ENCODE measurements at places on chromosomes 11 and 22. TPM values are rescaled to one million over a fixed set of nuclear protein-coding genes. Genes with fewer than 3 reads are reported as not detected.

DNA sequence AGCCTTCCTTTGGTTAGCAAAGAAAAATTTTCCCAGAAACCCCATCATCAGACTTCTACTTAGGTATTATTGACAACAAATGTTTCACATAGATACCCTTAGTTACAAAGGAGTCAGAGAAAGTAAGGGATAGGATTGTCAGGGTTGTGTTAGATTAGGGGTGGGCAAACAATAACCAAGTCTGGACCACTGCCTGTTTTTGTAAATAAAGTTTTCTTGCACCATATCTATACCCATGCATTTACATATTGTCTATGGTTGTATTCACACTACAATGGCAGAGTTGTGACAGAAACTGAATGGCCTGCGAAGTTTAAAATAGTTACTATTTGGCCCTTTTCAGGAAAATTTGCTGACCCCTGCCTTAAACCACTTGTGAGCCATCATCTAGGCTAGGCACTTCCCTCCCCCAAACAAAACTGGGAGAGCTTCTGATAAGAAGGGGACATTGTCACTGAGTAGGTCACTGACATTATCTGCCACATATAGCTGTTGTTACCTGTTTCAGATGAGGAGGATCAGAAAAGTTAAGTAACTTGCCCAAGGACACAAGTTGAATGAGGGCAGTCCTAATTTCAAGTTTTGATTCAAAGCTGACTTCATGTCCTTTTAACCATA is 40.7 kb upstream of the TMEM135 start:
- DNase-seq: no peak

DNA sequence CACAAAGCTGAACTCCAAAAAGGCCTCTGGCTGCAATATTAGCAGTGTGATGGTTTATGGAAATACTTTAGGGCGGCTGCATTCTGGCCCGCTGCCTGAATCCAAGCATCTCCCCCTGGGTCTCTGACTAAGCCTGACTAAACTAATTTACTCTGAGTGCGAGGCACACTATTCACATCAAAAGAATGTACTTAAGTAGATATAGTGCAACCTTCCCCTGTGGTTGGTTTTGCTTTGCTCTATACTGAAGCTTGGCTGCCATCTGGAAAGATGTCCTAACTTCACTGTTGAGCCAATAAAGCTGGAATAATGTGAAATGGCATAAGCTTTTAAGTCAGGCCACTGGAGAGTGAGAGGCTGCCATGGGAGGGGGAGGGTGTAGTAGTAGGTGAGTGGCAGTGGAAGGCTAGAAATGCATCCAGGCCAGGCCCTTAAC is 321.6 kb downstream of the AASDHPPT start:
- DNase-seq: no peak

The ASPHD2 gene
- total RNA-seq: 14.6 TPM

The GLYAT gene
- total RNA-seq: not detected

- no peak for DNase-seq
These were observed 138.1 kb downstream of the SBF2 start for GRCh38 chr11:10155793-10156490.

DNA sequence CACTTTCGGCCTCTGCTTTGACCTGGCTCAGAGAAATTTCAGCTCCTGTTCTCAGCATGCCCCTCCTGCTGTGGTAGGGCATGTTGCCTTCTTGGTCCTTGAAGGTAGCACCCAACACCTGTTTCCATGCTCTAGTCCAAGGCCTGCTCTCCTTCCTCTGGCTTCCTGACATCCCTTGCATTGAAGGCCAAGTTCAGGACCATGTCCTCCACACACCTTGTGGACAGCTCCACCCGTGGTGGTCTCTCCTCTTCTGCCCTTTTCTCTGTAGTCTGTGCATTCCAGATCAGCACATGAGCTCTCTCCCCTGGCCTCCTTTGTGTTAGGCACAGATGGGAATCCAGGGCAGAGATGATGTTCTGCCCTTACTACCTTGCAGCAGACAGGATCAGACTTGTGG is 225.3 kb downstream of the ADAMTS15 start:
- no peak for DNase-seq

The CASP5 gene
- not detected for total RNA-seq

DNA sequence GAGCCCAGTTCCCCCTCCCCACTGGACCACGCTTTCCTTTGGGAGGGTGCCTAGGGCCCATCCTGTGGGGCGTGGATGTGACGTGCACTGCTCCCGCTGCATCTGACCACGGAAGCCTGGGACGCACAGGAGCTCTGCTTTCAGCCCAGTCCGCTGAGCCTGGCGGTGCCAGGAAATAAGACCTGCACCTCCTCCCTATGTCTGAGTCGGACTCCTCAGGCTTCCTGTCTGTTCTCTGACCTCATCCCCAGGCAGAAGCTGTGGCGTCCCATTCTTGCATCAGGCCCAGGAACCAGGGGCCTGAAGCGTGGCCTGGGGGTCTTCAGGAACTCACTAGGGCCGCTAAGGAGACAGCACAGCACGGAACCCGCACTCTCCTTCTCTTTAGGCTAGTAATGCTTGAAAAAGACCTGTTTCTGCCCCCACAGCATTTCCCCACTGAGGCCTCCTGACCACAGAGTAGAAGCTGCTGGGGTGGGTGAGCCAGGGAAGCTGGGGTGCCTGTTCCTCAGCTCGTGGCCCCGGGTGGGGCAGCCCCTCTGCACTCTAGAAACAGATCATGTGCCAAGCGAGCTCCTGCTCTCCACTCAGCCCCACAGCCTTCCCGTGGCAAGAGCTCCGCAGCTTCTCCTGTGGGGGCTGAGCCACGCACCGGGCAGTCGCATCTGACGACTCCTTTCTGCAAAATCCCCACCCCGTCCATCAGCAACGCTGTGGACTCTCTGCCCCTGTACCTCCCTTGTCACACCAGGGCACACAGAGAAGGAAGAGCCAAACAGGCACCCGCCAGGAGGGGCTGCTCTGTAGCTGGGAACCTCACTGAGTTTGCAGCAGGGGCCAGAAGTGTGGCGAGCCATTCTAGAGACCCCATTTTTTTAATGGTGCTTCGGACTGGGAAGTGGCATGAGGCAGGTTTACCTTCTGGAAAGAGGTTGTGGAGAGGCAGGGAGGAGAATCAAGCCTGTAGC is 22.6 kb downstream of the MOV10L1 start:
- peak; percentile 49 for DNase-seq

The PHLDA2 gene
- 12.3 TPM for total RNA-seq

The LGR4 gene
- 0.30 TPM for total RNA-seq

DNA sequence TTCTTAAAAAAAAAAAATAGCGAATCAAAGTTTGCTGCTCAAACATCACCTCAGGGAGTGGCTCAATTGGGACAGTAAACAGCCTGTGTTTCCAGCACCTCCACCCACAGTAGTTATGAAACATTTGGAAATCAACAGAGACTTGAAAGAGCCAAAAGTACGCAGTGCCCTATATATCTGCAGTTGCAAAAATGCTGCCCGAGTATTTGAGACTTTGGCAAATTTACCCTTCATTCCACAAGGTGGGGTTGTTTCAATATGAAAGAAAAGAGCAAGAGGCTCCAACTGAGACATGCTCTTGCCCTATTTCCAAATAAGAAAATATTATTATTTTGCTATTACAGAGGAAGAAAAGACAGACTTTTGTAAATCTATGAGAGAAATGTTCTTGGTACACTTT is 851.1 kb upstream of the RAG2 start:
- no peak for DNase-seq

- DNase-seq: no peak
These were observed 199.9 kb downstream of the MAML2 start for GRCh38 chr11:96143041-96143521.

- DNase-seq: no peak
These were observed 5.7 kb downstream of the NNMT start for GRCh38 chr11:114301927-114302326.

DNA sequence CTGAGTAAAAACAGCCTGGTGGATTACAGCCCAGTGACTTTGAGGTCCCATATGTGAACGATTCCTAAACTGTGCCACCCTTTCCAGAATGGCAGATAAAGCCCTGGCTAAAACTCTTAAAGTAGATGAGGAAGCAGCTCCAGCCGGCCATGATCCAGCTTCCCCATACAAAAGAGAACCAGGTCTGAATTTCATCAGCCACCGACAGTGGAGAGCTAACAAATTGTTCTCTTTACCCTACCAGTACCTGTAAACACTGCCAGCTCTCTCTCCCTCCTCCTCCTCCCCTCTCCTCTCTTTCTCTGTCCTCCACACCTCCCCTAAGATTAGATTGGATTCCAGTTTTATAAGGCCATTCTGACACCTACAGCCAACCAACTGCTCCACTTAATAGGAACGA is 176.9 kb downstream of the DSCAML1 start:
- no peak for DNase-seq

The FGF3 gene
- total RNA-seq: not detected

The FXYD6 gene
- 0.25 TPM for total RNA-seq

DNA sequence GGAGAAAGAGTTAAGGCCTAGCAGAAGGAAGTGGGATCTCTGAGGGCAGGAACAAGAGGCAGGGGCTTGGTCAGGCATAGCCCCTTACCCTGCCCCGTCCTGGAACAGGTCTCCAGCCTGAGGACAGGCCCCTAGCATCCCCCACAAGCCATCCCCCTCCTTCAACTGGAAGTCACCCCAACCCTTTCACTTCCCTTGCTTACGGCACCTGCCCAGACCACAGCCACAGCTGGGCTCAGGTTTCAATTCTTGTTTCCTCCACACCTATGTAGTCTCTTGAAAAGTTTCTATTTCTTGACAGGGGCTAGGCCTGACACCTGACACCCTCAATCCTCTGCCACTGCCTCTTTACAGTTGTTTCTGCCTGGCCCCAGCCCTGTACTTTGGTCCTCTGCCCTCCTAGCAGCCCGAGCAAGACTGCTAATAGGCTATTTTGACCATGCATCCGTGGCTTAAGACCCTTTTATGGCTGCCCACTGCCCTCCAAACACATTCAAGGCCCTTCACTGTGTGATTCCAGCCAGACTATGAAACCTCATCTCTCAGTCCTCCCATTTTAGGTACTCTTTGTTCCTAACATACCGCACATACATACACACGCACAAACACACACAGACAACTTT is 10.9 kb upstream of the FCHSD2 start:
- DNase-seq: peak; percentile 52

- DNase-seq: no peak
These were observed 47.7 kb downstream of the DKK3 start for GRCh38 chr11:11960687-11961086.

The MS4A14 gene
- not detected for total RNA-seq

The CALCB gene
- 11.2 TPM for total RNA-seq

- no peak for DNase-seq
These were observed 13.6 kb downstream of the POLR2F start for GRCh38 chr22:37967147-37967546.

The GRAP2 gene
- total RNA-seq: 59.4 TPM

DNA sequence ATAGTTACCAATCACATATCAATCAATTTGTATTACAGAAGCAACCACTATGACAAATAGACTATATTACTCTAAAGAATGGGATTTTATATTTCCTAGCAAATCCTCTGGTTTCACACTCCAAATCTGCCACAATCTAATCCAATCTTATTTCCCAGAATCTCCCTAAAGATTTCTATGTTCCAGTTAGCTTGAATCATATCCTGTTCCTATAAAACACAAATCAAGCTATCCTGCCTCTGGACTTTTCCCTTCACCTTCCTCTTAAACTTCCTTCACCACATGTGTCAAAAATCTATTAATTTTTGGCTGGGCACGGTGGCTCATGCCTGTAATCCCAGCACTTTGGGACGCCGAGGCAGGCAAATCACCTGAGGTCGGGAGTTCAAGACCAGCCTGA is 50.0 kb downstream of the PIK3C2A start:
- no peak for DNase-seq

GRCh38 chr22:39674536-39674935 is 104.0 kb downstream of the CACNA1I start:
- no peak for DNase-seq

The CELSR1 gene
- 1.3 TPM for total RNA-seq

The KCNK4 gene
- 0.35 TPM for total RNA-seq

GRCh38 chr22:35367331-35367886 is 13.5 kb upstream of the HMOX1 start:
- DNase-seq: no peak

DNA sequence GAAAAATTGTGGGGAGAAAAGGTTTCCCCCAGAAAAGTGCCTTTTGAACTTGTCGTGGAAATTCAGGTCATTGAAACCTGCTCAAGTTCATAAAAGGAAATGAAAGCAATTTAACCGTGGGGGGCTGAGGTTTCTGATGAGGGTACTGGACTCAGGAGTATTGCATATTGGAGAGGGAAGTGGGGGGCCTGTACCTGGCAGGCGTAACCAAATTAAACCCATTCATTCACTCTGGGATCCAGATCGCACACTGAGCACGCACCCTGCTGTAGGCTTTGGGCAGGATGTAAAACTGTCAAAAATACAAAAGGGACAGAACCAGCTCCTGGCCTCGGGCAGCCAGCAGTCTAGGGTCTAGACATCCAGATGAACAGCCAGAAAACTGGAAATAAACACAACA is 1517.4 kb downstream of the BRD1 start:
- DNase-seq: no peak

The DNAJB7 gene
- not detected for total RNA-seq

GRCh38 chr22:22684580-22685561 is 40.5 kb downstream of the GGTLC2 start:
- DNase-seq: peak; percentile 16

The GPR83 gene
- 0.19 TPM for total RNA-seq

- no peak for DNase-seq
These were observed 98.3 kb downstream of the ARHGAP42 start for GRCh38 chr11:100785148-100785983.

GRCh38 chr22:28430466-28431025 is 249.1 kb downstream of the TTC28 start:
- DNase-seq: no peak

The OR8B12 gene
- not detected for total RNA-seq

The IL10RA gene
- total RNA-seq: 123 TPM

DNA sequence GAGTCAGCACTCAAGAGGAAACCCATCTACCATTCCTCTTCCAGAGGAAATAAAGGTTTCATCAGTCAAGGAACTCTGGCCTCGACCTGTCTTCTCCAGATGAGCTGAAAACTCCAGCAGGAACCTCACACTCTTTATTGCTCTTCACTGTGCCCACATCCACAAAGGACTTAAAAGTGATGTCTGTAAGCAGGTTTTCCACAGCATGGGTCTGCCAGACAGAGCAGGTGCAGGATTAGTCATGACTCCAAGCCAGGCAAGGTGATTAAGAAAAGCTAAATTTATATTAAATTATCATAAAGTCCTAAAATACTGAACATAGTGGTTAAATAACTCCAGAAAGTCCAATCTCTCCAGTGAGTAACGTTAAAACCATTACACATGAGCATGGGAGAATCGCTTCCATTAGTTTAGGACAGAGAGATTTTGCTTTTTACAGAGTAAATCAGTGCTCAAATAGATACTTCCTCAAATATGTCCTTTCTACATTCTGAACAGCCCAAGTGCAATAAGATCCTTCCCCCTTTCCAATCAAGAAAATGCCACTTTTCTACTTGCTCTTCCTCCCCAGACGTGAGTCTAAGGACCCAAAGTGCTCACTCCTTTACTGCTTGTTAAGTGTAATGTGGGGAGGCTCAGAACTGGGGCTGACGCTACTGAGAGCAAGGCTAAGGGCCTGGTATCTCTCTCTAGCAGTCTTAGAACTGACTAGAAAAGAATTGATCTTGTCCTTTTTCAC is 10.7 kb upstream of the CKAP5 start:
- no peak for DNase-seq

GRCh38 chr11:62669420-62670161 is 1.9 kb upstream of the UQCC3 start:
- no peak for DNase-seq

The ARRB1 gene
- total RNA-seq: 18.3 TPM

Measured in activated T-cell treated with anti-CD3 and anti-CD28 coated beads, Interleukin-2, amount 50 U/mL, for 72 hours (primary cell).